ENCODE measurements at places on chromosomes 16 and 17. TPM values are rescaled to one million over a fixed set of nuclear protein-coding genes. Genes with fewer than 3 reads are reported as not detected.

GRCh38 chr17:82698974-82699442 lies 510 bp upstream of the RAB40B start:
- no peak for DNase-seq

GRCh38 chr17:3917391-3917931 lies 1.2 kb upstream of the P2RX1 start:
- DNase-seq, result peak; percentile 64

GRCh38 chr16:15954814-15955151 lies 5.4 kb downstream of the ABCC1 start:
- DNase-seq, result peak; percentile 44

The ABCA6 gene
- total RNA-seq, result 192 TPM

- no peak for DNase-seq
These were observed 24.0 kb upstream of the PHB1 start for GRCh38 chr17:49438436-49439278.

- DNase-seq, result no peak
These were observed 78.9 kb upstream of the FBXO47 start for GRCh38 chr17:39045948-39046679.

DNA sequence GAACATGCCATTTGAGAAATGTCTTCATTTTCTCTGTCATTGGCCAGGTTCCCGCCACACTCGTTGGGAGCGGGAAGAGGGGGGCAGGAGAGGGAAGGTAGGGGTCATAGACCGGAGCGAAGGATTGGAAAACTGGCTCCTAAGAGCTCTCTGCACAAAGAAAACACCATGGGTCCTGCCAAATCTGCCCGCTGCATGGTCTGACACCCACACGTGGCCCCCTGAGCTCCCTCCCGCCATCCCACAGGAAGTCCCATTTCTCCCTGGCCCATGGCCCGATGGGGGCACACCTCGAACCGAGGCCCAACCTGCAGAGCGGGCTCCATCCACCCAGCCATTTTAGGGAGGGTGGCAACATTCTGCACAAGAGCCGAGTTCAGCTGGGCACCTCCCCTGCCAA lies 159.6 kb downstream of the SALL1 start:
- DNase-seq, result no peak

DNA sequence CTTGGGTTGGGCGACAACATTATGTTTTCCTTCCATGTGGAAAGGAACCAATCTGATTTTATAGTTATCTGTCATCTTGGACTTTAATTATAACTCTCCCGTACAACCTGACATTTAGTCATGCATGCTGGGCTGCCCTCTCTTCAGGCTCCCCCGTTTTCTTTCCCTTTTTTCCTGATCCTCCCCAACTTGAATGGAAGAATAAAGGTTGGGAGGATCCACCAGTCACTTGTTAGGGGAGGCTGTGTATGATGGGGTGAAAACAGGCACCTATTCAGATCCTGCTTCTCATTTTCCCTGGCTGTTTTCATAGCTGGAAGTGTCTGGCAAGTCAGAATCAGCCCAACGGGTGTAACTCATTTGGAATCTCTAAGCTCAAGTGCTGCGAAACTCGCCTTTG lies 267.2 kb upstream of the SALL1 start:
- no peak for DNase-seq

DNA sequence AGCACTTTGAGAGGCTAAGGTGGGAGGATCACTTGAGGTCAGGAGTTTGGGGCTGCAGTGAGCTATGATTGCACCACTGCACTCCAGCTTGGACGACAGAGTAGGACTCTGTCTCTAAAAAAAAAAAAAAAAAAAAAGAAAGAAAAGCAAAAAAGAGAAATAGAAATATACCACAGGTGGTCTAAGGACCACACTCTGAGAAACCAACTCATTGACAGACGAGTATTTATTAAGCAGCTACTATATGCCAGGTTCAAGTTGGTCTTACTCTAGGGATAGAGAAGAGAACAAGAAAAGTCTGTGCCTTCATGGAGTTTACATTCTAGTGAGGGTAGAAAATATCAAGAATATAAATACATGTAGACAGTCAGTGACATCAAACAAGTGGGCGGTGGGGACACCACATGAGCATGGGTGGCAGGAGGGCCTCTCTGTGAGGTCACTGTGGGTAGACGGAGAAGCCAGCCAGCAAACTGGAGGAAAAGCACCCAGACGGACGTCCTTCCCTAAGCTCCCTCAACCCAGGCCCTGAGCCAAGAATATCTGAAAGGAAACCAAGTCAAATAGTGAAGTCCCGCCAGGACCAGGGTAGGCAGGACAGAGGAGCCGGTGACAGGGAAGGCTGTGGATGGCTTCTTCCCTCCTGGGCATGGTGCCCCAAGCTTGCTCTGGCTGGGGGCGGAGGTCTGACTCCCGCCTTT lies 4.7 kb downstream of the CDIPT start:
- DNase-seq, result no peak

- no peak for DNase-seq
These were observed 168.4 kb downstream of the RAB11FIP4 start for GRCh38 chr17:31559584-31560501.

- DNase-seq, result peak; percentile 72
These were observed 15.0 kb downstream of the TMEM92 start for GRCh38 chr17:50289278-50289677.

GRCh38 chr17:65079489-65079900 lies 23.0 kb upstream of the GNA13 start:
- DNase-seq, result no peak

The DLX4 gene
- not detected for total RNA-seq

GRCh38 chr17:42414704-42415409 lies 8.2 kb downstream of the CAVIN1 start:
- no peak for DNase-seq

- peak; percentile 82 for DNase-seq
These were observed 13.4 kb upstream of the CRISPLD2 start for GRCh38 chr16:84806256-84806889.

The IL17C gene
- total RNA-seq, result not detected

The MYH8 gene
- total RNA-seq, result not detected

- peak; percentile 37 for DNase-seq
These were observed 11.4 kb downstream of the CHST4 start for GRCh38 chr16:71537643-71538042.

- no peak for DNase-seq
These were observed 21.1 kb downstream of the ACSM1 start for GRCh38 chr16:20676268-20676825.

- DNase-seq, result no peak
These were observed 22.7 kb downstream of the PIEZO1 start for GRCh38 chr16:88762258-88762870.

- DNase-seq, result no peak
These were observed 10.3 kb upstream of the MRPL58 start for GRCh38 chr17:75001915-75002843.

The SOST gene
- 0.09 TPM for total RNA-seq

DNA sequence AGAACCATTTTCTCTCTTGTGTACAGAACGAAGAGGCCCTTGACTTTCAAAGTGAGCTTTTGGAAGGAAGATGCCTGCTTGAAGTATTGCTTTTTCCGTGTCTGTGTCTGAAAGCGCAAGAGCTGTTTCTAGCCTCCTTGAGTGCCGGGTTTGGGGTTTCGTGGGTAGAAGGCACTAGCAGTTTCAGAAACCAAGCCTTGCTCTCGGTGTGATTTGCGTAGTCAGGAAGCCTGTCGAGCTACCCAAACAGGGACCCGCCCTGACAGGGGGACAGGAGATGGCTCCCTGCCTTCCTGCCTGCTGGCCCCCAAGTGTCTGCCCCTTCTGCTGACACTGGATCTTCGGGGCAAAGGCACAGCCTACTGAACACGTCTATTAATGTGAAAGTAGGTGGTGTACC lies 322.0 kb downstream of the MAF start:
- no peak for DNase-seq

The CNTROB gene
- 34.9 TPM for total RNA-seq

The PLK1 gene
- 16.8 TPM for total RNA-seq

The TEX14 gene
- total RNA-seq, result not detected

GRCh38 chr17:18009609-18010420 lies 29.2 kb downstream of the ATPAF2 start:
- DNase-seq, result no peak

GRCh38 chr17:75490173-75490743 lies 25.1 kb downstream of the CASKIN2 start:
- no peak for DNase-seq

DNA sequence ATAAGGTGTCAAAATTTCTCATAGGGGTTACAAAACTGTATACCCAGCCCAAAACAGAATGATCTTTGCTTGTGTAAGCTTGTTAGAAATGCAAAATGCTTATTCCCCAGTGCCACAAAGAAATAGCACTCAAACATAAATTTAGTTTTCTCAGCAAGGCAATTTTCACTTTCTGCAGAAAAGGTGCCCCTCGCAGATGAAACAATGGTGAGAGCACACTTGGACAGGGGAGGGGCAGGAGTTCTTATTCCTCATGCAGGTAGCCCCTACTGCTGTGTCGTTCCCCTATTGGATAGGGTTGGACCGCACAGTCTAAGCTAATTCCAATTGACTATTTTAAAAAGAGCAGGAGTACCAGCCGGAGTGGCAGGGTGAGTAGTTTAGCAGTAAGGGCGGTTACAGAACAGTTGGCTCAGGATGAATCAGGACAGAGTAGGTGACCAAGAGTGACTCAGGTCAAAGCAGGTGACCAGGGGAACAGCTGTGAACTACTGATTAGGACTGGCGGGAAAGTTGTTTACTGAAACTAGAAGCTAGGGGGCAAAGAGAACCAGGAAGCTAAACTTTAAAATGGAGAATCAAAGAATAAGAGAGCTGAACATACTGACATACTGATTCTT lies 5.5 kb upstream of the LDHD start:
- no peak for DNase-seq

DNA sequence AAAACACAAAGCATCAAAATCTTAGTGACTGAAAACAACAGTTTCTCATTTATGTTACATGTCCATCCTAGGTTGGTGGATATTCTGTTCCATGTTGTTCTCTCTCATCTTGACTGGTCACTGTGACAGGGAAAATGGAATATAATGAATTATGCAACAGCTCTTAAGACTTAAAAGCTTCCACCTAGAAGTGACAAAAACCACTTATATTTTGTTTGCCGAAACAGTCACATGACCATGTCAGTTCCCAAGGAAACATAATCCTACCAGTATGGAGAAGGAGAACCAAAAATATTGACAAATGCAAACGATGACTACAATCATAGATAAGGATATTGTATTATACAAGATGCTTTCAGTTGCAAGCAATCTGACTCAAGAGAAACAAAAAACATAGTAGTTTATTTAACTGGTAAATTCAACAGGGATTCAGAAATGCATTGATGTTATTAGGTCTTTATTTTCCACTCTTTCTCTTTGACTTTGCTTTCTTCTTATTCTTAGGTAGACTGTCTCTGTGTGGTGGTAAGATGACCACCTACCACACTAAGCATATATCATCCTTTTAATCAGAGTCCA lies 103.8 kb downstream of the SSH2 start:
- no peak for DNase-seq

GRCh38 chr17:9529033-9529700 lies 46.5 kb downstream of the STX8 start:
- DNase-seq, result peak; percentile 53

DNA sequence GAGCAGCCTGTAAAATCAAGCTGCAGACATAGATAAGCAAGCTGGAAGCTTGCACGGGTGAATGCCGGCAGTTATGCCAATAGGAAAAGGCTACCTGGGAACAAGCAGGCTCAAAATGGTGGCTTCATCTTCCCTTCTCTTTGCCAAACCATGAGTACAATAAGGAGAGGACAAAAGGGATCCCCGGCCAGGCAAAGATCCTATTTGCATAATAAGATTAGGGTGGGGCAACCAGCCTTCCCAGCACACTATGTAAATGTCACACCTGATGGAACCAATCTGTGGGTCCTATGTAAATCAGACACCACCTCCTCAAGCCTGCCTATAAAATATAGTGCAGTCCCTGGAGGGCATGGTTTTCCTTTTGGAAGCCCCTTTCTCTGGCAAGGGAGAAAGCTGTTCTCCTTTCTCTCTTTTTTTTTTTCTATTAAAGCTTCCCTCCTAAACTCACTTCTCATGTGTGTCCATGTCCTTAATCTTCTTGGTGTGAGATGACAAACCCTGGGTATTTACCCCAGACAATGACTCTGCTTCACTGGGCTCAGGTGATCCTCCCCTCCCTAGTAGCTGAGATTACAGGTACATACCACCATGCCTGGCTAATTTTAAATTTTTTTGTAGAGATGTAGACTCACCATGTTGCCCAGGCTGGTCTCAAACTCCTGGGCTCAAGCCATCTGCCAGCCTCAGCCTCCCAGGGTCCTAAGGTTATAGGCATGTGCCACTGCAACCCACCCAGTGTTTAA lies 44.2 kb downstream of the PSMD12 start:
- DNase-seq, result no peak

- no peak for DNase-seq
These were observed 5.2 kb downstream of the HSD17B2 start for GRCh38 chr16:82040296-82040695.

GRCh38 chr17:78896091-78896833 lies 6.7 kb downstream of the CEP295NL start:
- no peak for DNase-seq

GRCh38 chr16:48539485-48540221 lies 70.3 kb downstream of the N4BP1 start:
- DNase-seq, result no peak

The RNF222 gene
- not detected for total RNA-seq

The GGNBP2 gene
- total RNA-seq, result 68.1 TPM

The BAHCC1 gene
- total RNA-seq, result 14.3 TPM

The MRPL12 gene
- 23.7 TPM for total RNA-seq

GRCh38 chr16:27408012-27408601 lies 6.1 kb downstream of the IL21R start:
- peak; percentile 40 for DNase-seq

The ACSM2A gene
- total RNA-seq, result not detected

- DNase-seq, result no peak
These were observed 436.7 kb downstream of the MAF start for GRCh38 chr16:79163691-79164387.

GRCh38 chr16:8355675-8356074 lies 234.6 kb downstream of the TMEM114 start:
- DNase-seq, result no peak

The TMEM204 gene
- total RNA-seq, result 5.0 TPM

The KATNIP gene
- total RNA-seq, result 23.0 TPM

- peak; percentile 7 for DNase-seq
These were observed 362.6 kb downstream of the CNTNAP4 start for GRCh38 chr16:76639685-76640289.

DNA sequence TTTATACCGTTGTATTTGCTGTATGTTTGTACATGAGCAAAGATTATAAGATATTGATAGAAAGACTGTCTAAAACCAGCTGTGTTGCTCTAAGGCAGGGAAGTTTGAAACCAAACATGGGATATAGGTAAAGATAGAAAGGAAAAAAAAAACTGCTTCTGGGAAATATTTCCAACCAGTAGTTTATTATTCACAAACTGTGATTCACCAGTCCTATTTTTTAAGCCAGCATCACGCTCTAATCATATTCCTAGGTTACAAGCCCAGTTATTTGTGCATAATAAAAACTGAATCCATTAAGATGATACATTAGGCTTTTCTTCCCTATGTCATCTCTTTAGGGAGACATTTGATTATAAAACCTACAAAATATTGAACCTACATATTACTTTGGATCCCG lies 4.0 kb downstream of the ERN1 start:
- DNase-seq, result peak; percentile 32

DNA sequence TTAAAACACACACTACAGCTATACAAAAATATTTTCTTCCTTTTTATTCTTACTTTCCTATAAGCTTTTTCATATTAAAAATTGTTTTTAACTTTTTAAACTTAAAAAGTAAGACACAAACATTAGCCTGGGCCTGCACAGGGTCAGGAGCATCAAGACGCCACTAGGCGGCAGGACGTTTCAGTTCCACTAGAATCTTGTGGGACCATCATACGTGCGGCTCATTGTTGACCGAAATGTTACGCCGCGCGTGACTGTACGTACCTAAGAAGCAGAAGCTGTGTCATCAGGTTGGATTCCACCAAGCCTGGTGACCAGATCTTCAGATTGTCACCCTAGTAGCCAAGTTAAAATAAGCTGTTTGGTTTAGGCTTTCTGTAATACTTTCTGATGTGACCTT lies 47.1 kb downstream of the USP10 start:
- DNase-seq, result no peak

All from fibroblast of the aortic adventitia (primary cell).